Activated naive CD4-positive, alpha-beta T cell (primary cell): ENCODE measurements at places on chromosomes 1 and 21.

DNA sequence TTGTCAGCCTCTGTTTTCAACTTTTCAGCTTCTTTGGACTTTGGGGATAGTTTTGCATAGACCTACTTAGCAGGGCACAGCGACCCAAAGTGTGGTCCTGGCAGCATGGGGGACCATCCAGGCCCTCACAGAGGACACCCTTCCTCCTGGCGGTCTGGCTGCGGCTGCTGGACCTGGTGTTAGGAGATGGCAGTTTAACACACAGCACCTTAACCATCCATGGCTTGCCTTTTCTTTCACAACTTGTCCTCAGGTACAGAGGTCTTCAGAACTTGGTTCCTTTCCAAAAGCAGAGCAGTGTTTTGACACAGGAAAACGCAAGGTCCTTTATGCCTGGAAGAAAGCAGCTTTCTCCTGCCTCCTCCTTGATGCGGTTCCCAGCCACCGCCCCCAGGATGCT is 68.1 kb downstream of the RHOU start:
- DNase-seq: no peak

DNA sequence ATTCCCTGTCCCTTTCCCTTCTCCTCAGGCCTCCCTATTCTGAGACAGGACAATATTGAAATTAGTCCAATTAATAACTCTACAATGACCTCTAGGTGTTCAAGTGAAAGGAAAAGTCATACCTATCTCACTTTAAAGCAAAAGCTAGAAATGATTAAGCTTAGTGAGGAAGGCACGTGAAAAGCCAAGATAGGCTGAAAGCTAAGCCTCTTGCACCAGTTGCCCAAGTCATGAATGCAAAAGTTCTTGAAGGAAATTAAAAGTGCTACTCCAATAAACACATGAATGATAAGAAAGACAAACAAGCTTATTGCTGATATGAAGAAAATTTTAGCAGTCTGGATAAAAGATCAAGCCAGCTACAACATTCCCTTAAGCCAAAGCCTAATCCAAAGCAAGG is 3.8 kb upstream of the MAP3K21 start:
- DNase-seq: no peak

GRCh38 chr1:221718381-221719277 is 23.3 kb downstream of the DUSP10 start:
- no peak for DNase-seq

GRCh38 chr1:205532996-205533735 is 28.7 kb downstream of the CDK18 start:
- DNase-seq: no peak

DNA sequence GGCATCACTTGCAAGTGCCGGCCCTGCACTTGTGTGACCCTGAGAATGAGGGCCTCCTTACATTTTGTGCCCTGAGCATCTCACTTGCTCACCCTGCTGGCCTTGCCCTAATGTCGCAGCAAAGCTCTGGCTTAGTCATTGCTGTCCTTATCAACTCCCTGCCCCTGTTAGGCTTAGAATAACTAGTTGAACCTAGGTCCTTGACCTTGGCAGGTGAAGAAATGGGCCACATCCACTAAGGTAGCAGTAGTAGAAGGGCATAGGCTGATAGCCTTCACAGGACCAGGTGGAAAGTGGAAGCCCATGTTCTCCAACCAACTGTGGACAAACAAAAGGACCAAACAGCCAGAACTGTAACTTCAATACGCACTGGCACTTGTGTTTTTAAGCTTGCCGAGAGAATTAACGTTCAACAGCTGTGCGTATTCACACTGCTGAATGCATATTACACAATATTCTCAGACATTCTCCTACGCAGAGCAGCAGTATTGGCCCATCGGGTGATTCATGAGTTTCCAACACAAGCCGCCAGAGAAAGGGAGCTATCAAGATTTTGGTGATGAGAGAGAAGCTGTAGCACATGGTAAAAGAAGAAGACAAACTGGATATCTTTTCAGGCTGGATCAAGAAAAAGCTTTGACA is 27.7 kb upstream of the PTGFRN start:
- no peak for DNase-seq

DNA sequence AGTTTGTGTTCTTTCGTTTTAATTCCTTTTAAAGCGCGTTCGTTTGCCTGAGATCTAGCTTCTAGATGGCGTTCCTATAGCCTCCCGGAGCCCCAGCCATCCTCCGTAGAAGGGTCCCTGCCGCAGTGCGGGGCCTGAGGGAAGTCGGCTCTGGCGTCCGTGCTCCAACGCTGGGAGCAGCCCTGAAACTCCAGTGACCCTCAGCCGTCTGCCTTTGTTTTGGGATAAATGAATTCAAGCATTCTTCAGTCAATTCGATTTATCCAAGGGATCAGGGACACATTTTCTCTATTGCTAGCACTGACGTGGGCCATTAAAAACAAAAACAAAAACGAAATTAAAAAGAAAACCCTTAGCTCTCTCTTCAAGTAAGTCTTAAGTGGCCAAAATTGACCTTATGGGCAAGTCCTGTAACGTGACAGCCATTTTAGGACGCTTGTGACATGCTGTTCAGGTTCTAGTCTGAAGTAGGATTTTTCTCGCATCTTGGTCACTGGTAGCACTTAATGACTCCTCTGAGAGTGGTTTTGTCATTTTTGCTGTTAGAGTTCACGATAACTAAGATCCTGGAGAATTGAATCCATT is 742 bp upstream of the HSPA13 start:
- peak; percentile 22 for DNase-seq

GRCh38 chr1:240019524-240019923 is 72.2 kb upstream of the FMN2 start:
- DNase-seq: no peak

GRCh38 chr1:7584643-7585042 is 186.5 kb upstream of the VAMP3 start:
- no peak for DNase-seq

- no peak for DNase-seq
These were observed 64.0 kb upstream of the KCNK1 start for GRCh38 chr1:233549917-233550316.

DNA sequence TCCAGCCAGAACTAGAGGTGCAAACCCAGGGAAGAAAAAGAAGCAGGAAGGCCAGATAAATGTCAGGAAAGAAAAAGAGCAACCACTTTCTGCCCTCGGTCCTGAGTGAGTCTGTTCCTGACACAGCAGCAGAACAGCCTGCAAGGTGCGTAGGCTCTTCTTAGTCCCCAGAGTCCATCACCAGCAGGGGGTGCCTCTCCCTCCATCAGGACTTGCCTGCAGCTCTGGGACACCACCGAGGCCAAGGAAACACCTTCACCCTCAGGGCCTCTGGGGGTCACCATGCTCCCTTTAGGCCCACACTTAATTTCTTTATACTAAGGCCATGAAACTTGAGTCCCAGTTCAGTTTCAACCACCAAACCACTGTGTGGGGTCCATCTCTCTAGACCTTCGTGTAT is 43.7 kb upstream of the NFASC start:
- DNase-seq: no peak

- no peak for DNase-seq
These were observed 127.0 kb downstream of the PRDM16 start for GRCh38 chr1:3195966-3196515.

- no peak for DNase-seq
These were observed 65.6 kb upstream of the DAB1 start for GRCh38 chr1:57489358-57490036.

DNA sequence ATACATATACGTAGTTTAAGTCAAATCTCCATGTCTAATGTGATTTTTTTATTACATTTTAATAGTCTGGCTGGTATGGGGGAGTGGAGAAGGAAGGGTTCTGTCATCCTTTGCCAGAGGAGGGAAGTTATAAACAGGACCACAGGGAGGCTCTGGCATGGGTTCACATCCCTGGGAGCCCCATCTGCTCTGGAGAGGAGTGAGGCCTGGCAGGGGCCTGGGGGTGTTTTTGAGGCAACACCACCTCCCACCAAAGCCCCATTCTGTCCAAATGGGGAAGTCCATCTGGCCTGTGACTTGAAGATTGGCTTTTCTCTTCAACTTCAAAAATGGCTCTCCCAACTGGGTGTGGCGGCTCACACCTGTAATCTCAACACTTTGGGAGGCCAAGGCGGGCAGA is 15.8 kb downstream of the DISP3 start:
- DNase-seq: no peak

DNA sequence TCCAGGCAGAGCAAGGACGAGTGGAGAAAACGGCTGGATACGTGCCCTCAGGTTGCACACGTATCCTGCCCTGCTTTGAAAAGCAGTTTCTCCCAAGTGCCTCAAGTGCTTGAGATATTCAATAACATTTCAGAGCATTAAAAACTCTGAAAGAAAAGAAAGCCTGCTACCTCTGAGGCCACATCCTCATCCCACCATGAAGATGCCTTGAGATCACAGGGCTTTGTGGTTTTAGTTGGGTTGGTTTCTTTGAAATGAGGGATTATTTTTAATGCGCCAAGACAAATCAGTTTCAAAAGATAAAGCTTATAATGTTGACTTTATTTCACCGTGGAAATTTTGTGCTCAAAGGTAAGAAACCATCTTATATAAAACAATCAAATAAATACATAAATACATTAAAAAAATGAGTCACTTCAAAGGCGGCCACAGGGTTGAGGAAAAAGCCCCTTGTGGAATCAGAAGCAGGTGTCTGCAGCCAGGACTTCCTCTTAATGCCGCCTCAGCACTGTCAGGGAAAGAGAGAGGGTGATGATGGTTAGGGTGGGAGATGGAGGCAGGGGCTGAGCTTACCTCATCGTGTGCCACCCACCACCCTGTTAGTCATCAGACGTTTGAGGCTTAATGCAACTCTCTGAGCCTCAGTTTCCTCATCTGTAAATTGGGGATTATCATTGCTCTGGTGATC is 1.4 kb downstream of the NPPB start:
- DNase-seq: no peak

DNA sequence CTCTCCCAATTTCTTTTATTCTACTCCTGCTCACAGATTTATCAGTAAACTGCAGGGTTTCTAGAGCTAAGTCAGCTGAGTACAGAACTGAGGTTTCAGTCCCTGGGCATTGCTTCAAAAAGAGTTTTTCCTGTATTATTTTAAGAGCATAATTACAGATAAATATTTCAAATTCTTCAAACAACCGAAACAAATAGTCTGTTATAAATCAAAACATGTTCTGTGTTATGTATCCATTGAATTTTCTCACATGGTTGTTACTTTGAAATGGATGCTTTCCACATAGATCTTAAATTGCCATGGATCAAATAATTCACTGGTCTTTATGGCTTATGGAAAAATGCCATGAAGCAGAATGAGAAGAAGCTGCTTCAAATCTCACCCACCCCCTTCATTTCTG is 64.5 kb downstream of the LRRC8C start:
- no peak for DNase-seq

DNA sequence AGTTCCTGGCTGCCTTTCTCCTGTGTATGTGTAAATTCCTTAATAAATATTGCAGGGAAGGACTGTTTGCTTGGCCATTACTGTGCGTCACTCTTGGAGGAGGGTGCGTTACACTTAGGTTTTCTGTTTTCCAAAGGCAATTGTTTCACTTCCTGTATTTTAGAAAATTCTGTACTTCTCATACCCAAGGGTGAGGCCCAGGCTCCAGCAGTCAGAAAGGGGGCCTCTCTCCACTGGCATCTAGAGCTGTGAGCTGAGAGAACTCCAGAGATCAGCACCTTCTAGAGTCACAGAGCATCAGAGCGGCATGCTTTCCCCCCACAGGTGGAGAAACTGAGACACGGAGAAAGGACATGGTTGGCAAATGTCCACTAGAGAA is 27.0 kb upstream of the ZFP69B start:
- no peak for DNase-seq

- no peak for DNase-seq
These were observed 483.4 kb downstream of the PLPP3 start for GRCh38 chr1:56095696-56096665.

DNA sequence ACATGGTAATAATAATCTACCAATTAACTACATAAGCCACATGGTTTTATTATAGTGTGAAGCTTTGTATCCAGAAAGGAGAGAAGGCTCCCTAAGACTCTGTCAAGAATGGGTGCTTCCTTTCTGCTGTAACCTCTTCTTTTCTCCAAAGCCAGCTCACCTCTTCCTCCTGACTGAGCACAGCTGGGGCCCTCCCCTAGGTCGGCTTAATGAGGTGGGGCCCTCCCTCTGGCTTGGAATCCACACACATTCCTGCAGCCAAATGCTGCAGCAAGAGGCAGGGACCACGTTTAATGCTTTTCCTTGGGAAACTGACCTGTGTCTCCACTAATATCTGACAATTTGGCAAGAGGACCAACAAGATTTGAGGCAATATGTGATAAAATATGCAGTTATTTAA is 94.8 kb downstream of the DSCAM start:
- no peak for DNase-seq

- no peak for DNase-seq
These were observed 4.1 kb upstream of the ANGPTL1 start for GRCh38 chr1:178874966-178875365.

DNA sequence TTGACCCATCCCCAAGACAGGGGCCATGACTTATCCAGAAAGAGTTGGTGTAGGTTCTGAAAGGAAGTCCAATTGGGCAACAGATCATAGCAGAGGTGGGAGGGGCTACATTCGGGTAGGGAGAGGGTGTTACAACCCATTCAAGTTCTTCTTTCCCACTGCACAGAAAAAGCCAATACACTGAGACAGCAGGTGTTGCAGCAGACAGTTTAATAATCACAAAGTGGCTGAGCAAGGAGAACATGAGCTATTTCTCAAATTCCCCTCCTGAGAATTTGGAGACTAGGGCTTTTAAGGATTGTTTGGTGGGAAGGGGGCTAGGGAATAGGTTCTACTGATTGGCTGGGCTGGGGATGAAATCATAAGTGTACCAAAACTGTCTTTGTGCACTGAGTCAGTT is 328.4 kb upstream of the POU3F1 start:
- no peak for DNase-seq

- no peak for DNase-seq
These were observed 28.9 kb downstream of the OBSCN start for GRCh38 chr1:228236744-228237143.

GRCh38 chr1:245520611-245521010 is 365.8 kb downstream of the KIF26B start:
- DNase-seq: no peak

DNA sequence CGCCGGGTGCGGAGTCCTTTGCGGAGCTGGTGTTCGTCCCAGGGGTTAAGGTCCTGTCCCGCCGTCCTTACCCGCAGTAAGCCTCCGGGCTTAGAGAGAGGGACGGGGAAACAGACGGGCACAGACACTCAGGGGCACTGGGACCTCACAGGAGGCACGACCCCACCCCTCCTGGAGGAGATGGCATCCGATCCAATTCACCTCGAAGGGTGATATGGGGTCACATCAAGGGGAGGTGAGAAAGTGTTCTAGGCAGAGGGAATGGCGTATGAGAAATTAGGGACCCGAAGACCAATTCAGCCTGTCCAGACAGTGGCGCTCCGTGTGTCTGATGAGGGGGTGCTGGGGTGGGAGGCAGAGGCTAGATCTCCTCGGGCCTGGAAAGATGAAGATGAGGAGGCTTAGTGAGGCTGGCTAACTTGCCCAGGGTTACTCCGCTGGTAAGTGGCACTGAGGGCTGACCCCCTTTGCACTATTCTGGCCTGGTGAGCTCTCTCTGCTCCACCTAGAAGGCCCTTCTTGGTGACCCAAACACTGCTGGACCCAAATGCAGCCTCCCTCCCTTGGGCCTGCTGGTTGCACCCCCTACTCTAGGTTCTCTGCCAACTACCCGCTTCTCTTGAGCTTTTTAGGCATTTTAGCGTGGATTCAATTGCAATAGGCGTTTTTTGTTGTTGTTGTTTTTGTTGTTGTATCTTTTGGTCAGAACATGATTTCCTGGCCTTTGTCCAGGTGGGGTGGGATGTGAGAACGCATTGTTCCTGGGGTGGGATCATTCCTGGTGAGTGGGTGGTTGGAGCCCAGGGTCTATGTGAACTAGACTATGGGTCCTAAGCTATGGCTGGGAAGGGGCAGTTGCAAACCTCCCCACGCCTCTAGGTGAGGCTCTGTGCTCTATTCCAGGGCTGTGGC is 12.3 kb downstream of the BTBD19 start:
- no peak for DNase-seq
